ENCODE measurements at places on chromosomes 6 and 20.

GRCh38 chr20:41009946-41010345 lies 18.7 kb upstream of the TOP1 start:
- no peak for DNase-seq

- DNase-seq = peak; percentile 64
Measured at GRCh38 chr6:133179481-133179880, 61.7 kb upstream of the EYA4 start.

DNA sequence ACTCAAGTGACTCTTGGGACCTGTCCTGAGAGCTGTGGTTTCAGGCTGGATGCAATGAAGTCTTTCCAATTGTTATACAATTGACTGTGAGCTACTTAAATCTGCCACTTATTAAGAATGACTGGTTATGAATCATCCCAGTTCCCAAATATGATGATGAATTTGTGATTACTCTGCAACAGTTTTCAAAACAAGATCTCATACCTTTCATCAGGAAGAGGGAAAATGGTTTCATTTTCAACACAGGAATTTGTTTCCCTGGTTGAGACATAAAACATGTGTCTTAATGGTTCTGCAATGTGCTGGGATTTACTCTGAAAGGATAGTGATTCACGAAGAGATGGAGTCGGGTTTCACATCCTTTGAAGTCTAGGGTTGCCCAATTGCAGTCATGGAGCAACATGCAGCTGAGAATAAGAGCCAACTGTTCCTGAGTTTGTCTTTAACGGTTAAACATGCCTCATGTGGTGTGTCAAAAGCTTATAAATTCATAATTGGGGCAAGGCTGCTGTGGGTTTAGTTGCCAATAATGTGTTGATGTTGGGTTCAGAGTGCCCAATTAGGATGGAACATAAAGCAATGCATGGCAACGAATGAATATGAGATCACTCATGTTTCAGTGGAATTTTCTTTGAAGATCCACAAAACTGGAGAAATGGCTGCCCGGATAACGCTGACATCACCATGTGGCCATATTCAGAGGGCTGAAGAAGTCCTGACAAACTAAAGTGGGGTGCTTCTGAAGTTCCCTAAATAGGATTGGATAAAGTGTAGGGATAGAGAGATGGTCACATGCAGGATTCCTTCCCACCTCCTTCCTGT lies 41.0 kb downstream of the CYP24A1 start:
- DNase-seq = no peak

DNA sequence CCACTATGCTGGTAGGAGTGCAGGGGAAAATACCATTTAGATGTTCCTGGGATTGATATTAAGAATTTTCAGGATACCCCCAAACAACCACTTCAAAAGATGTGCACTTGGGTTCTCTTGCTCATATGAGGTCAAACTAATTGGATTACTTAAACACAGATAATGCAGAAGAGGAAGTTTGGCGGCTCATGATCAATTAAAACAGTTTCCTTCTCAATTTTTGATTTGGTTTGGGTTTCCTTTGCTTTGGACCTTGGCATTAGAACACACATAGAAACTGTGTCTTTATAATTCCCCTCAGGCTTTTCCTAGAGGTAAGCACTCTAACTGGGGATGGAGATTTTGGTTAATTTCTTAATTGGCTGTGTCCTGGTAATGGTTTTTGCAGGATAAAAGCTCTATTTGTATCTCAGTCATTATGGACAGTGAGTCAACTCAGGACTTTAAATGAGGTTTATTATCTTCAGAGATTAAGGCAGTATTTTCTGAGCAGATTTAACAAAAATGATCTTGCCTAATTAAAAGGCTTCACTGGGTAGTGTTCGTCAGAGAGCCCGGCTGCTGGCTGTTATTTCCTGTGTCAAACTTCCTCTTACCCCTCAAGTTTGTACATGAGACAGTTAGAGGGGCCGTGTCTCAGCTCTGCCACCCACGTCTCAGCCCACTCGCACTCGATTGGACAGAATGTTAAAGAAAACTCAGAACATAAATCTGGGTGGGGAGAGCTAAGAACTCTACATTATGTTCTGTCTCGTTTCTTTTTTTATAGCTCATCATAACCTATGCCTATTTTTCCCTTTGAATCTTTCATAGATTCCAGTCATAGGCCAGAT lies 50.3 kb upstream of the PREP start:
- DNase-seq = peak; percentile 61

- no peak for DNase-seq
Measured at GRCh38 chr20:61640131-61640870, 388.2 kb downstream of the CDH4 start.

DNA sequence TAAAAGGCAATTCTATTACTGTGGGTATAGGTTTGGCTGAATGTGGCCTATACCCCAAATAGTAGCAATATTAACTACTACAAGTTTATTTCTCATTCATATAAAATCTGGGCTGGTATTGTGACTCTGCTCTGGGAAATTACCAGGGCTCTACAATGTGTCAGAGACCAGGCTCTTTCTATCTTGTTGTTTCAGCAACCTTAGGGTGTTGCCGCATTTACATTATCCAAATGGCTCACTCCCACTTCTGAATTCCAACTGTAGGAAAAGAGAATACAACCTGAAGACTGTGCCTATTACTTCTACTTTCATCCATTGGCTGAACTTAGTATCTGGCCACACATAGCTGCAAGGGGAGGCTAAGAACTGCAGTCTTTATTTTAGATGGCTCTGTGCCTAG lies 106.7 kb upstream of the CENPW start:
- no peak for DNase-seq

DNA sequence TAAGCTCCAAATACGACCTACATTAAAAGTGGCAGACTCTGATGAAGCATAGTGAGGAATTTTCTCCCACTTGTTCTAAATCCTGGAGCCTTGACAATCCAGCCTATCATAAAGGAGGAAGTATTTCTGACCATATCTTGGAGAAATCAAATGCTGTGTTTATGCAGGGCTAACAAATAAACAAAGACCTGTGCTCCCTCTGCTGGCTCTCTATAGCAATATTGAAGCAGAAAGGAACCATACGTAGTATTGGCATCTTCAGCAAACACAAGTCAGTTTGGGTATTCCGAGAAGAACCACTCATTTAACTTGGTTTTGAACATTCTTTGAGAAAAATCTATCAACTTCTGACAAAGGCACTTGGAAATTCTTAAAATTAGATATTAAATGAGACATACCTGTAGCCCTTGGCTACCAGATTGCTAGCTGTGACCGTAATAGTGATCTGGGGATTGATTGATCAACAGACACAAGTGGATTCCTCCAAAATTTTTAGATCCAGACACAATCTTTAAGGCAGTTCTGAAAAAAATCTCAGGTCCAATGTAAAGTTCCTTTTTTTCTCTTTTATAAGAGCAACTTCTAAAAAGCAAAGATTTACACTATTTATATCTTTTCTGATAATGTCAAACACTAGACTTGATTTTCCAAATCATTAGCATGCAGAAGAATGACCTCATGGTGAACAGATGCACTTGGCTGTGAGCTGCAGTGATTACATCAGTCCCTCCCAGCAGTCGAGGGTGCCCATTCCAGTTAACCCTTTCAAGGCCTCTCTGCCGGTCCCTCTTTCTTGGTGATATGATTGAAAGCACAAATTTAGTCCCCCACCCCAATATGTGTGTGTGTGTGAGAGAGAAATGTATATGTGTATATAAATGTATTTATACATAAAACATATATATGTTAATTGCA lies 40.2 kb downstream of the INSM1 start:
- DNase-seq = no peak

DNA sequence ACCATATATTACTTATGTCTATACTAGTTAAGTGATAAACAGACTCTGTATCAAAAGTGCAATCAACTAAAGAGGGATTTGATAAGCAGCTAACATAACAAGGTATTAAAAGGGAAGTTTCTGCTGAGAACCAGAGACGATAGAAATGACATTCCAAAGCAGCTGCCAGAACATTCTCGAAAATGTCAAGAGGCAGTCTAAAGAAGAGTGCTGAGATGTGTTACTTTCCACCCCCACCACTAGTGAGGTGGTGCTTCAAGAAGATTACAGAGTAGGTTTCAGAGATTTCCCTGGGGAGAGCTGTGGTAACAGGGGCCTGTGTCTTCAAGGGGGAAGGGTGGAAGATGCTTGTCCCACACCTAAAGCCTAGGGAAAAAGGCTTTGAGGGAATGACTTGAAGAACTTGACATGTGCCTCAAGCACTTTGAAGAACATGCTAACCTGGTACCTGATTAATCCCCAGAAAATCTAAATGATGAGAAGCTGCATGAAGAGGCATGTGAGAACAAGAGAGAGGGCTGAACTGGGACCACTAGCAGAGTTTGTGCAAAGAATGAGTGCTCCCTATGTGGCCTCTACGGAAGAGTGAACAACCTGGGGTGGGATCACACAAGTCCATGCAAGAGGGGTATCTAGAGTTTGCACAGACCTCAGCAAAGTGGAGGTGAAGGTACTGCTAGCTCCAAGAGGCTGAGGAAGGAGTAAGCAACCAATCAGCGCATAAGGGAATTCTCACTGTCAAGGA lies 5.0 kb downstream of the FAM184A start:
- DNase-seq = no peak

DNA sequence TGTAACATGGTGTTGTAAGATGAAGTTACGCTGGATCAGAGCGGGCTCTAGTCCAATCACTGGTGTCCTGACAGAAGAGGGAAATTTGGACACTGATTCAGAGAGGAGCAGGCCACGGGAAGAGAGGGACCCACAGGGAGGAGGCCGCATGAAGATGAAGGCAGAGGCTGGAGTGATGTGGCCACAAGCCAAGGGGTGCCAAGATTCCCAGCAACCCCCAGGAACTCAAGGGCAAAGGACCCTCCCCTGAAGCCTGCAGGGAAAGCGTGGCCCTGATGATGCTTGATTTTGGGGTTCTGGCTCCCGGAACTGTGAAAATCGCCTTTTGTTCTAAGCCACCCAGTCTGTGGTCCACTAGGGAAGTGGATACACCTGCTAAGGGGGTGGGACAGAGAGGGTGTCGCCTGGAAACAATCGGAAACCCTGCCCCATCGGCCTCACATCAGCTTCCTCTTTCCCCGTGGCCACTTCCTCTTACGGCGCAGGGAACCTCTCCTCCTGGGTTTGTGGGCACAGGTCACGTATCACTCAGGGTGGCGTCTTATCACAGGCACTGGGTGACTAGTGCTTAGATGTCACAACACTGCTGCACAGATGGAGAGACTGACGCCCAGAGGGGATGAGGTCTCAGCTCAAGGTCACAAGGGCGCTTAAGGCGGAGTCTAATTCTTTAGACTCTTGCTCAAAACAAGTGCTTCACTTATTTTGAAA lies 58.0 kb downstream of the SULF2 start:
- DNase-seq = peak; percentile 67

- no peak for DNase-seq
Measured at GRCh38 chr20:15857173-15857784, 716.0 kb downstream of the KIF16B start.
